ENCODE measurements at places on chromosomes 3 and 15.

DNA sequence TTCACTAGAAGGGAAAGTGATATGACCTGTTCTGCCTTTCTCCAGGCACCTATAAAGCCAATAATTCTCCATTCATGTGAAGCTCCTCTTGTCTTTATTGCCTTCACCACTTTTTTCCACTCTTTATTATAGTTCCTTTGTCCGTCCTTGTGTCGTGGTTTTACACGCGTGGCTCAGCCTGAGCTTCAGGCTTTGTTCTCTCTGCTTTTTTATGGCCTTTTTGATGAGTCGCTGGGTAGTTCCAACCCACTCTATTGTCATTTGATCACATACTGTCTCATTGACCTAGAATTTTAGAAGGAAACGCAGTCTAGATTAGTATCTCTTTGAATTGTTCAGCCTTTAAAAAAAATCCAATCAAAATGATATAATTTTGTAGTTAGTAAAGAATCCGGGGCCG, 403.2 kb downstream of the PTPRG start:
- DNase-seq: no peak

- no peak for DNase-seq
Measured at GRCh38 chr15:78406016-78406585, 31.9 kb upstream of the IREB2 start.

DNA sequence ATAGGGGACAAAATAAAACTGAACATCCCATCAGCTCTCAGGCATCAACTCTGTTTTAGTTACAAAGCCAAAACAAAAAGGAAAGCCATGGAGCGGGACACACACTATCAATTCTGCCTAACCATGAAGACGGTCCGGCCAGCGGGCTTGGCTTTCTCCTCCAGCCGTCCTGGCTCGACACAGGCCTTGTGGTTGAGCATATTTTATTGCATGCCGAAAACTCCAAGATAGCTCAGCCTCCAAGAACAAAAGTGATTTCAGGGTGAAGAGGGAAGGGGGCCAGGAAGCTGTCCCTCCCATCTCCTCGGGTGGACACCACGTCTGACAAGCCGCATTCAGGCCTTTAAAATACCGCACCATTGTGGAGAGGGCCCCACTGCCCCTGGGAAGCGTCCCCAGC, 31.2 kb downstream of the WNT5A start:
- no peak for DNase-seq

- no peak for DNase-seq
Measured at GRCh38 chr3:172281884-172282283, 166.4 kb downstream of the GHSR start.

GRCh38 chr15:31327669-31328427, 1.2 kb downstream of the KLF13 start:
- DNase-seq: peak; percentile 39

GRCh38 chr15:34496207-34496995, 58.8 kb upstream of the GOLGA8A start:
- no peak for DNase-seq

DNA sequence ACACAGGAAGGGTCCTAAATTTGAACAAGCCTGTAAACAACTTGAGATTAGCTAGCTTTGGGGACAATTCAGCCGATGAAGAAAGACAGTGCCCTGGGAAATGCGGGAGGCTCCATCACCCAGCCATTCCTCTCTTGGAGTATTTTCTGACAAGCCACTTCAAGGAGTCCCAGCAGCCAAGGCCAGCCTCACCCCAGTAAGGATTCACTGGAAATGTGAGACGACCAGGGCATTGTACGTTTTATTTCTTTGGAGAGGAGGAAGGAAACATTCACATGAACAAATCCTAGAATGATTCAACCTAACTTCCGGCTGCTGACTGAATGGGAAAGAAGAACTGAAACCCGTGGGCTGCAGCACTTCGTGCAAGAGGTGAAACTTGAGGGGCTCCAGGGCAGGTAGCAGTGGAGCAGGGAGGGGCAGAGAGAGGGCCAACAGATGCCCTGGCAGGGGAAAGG, 116.4 kb upstream of the ARHGEF3 start:
- DNase-seq: peak; percentile 49

DNA sequence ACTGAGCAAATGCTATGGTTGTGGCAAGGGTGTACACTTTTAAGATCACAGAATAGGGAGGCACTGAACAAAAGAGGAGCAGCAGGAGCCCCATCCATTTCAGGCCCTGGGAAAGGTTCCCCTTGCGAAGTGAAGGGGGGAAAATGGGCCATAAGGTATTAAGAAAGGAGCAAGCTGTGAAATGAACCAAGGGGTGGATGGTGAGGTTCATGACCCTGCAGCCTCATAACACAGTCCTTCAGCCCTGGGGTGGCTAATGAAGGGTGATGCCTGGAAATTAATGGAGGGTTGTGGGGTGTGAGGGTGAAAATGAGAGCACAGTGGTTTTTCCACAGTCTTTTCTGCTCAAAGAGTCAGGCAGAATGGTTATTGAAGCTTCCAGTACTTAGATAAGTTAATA, 150.1 kb downstream of the PDZRN3 start:
- no peak for DNase-seq

GRCh38 chr15:57591822-57592367, at the start of gene MYZAP:
Gene MYZAP, plus strand, starts transcription at chr15:57591904. Its CDS starts 131 bp downstream, at chr15:57592035.
- DNase-seq: peak; percentile 27

DNA sequence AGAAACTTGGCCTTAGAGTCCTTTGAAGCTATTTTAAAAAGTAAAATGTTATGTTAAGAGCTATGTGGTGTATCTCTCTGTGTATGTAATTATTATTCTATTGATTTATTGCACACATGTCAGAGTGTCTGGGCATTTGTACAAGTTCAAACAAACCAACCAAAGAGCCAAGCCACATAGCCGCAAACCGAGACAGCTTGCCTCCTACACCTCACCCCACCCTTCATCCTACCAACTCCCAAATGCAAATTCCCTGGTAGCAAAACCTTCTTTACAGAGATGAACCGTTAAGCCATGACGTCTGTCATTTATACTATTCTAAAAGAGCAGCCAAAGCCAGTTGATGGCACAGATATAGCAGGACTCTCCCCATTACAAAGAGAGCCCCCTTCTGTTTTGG, 332.3 kb downstream of the ERC2 start:
- DNase-seq: no peak

DNA sequence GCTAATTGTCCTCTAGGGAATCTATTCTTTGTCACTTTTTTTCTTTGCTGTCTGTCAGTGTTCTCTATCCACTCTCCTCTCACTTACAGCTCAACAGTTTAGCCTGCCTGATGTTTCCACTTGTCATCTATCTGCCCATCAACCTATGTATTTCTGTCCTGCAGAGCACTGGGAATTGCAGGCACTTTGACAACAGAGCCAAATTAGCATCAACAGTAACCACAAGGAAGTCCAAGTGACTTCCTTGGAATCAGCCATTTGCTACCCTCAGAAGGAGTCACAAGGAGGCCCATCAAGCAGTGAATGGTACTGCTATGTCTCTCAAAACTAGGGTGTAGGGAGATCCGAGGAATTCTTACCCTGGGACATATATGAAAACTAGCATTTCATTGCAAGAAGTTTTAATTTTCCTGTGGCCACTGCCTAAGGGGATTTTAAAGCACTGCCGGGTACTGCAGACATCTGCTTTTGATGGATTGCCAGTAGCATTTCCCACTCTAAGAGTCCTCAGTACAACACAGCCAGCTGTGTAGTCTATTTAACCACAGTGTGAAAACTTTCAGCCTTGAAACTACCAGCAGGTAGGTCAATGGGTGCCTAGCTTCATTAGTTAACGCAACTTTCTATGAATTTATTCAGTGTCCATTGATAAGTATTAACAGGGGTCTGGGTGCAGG, 898.8 kb downstream of the NTRK3 start:
- no peak for DNase-seq

DNA sequence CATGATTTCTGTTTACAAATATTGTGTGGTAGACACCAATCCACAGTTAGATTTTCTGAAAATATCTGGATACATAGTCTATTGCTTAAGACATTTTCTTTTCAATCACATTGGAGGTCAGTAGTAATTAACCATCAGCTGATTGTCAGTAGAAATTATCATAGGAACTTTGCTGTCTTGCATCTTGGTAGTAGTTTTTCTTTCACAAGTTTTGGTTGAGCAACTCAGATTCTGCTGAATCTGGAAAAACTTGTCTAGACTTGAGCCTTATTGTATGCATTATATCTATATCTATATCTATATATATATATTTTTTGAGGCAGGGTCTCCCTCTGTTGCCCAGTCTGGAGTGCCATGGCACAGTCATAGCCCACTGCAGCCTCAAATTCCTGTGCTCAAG, 4.0 kb downstream of the RAB11A start:
- DNase-seq: no peak

DNA sequence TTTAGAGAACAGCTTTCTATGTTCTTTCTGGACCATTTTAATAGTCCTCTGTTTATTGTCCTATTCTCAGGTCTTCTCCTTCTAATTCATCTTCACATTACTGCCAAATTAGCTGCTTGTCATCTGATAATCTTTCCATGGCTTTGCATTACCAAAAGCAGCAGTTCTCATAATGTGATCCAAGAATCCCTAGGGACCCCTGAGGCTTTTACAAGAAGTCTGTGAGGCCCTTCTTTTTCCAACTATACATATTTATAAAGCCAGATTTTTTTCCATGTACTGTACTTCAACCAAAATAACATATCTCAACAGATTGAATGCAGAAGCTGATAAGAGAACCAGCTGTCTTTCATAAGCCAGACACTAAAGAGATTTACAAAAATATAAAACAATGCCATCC, 162.5 kb upstream of the BFSP2 start:
- no peak for DNase-seq

DNA sequence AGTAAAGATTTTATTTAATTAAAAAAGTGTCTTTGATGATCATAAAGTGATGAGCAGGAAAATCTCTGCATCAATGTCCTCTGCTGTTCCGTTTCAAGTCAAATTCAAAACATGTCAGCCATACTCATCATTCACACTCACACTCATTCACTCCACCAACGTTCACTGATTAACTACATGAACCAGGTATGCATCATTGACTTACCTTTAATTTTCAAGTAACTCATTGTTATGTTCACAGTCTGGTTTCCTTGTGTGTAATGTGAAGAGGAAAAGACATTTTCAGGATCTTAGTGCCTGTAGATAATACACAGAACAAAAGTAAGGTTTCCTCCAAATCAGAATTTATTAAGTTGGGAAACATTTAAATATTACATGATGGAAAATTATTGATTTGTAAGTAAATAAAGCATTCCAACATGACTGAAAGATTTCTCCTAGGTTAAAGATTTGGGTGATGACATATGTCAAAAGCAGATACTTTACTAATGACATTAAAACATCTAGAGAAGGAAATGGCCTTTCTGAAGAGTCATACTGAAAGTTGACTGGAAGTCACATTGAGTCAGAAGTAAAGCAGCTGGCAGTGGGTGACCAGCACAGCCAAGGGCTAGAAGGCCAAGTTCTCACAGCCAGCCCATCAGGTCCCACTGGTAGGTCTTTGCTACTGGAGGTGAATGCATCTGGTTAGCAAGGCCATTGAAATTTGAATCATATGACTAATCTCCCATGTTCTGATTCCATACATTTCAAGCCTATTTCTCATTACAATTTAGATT, 251.9 kb downstream of the CDIN1 start:
- DNase-seq: no peak

DNA sequence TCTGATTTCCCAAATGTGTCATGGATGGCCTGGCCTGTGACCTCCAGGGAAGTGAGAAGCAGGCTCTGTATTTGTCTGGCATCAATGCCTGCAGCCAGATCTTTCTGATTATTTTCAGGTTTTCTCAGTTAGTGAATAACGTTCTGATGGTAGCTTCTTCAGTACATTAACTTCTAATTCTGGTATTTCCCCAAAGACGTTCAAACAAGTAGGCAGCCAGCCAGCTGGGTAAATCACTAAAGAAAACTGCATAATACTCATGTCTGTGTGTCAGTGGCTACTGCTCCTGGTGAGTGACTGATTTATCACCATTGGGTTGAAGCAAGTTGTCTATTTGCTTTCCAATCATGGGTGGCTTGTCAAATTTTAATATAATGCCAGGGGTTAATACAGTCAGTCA, 162.6 kb upstream of the PFN2 start:
- DNase-seq: no peak

GRCh38 chr3:175914785-175915184, 1055.7 kb downstream of the NAALADL2 start:
- DNase-seq: no peak

DNA sequence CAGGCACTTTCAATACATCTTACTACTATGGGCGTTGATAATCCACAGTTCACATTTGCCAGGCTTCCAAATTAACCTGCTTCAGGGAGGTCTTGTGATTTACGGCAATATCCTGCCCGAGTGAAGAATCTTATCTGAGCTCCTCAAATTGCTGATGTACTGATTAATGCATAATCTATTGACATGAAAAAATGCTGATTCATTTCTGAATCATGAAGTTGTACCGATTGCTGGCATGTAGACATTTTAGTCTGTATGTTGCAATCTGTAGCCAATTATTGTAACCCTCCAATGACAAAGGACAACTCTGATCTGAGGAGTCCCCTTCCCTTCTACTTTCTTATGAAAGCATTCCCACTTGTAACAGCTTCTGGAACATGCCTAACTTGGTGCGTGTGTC, 97.2 kb downstream of the SEC22A start:
- DNase-seq: no peak

DNA sequence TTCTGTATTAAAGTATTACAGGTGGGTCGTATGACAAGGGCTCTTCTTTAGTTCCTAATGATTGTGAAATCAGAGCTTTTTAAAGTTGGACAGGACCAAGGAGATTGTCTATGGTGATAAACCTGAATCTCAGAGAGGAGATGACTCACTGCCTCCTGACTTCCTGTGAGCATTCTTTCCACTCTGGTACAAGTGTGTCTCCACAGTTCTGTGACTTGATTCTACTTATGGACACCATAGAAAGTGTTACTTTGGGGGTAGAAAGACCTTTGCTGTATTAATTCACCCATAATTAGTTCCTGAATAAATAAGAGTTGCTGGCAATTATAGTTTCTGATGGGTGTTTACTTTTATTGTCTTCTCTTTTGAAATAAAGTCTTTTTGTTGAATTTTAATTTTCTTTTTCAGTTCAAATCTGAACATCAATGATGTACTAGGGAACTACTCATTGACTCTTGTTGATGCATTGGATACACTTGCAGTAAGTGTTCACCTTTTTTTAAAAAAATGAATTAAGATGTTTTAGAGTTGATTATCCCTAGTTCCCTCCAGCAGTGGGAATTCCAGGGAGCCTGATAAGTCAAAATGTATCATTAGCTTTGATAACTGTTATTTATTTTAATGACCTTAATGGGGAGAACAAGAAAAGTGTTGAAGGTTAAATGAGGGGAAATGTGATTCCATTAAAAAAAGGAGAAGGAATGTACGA, 7.4 kb downstream of the EDEM1 start:
- DNase-seq: no peak

DNA sequence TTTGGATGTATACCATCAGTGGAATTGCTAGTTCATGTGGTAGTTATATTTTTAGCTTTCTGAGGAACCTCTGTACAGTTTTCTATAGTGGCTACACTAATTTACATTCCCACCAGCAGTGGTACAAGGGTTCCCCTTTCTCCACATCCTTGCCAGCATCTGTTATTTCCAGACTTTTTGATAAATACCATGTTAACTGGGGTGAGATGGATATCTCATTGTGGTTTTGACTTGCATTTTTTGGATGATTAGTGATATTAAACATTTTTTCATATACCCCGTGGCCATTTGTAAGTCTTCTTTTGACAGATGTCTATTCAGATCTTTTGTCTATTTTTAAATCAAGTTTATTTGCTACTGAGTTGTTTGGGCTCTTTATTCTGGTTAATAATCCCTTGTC, 455.6 kb upstream of the RARB start:
- no peak for DNase-seq

- DNase-seq: no peak
Measured at GRCh38 chr3:8843347-8843746, 73.9 kb upstream of the OXTR start.

Data from activated CD4-positive, alpha-beta T cell treated with anti-CD3 and anti-CD28 coated beads for 24 hours (primary cell).